ENCODE measurements at places on chromosomes 3 and 15.

- DNase-seq: no peak
Observed at GRCh38 chr15:93500155-93500554, 411.1 kb upstream of the RGMA start.

DNA sequence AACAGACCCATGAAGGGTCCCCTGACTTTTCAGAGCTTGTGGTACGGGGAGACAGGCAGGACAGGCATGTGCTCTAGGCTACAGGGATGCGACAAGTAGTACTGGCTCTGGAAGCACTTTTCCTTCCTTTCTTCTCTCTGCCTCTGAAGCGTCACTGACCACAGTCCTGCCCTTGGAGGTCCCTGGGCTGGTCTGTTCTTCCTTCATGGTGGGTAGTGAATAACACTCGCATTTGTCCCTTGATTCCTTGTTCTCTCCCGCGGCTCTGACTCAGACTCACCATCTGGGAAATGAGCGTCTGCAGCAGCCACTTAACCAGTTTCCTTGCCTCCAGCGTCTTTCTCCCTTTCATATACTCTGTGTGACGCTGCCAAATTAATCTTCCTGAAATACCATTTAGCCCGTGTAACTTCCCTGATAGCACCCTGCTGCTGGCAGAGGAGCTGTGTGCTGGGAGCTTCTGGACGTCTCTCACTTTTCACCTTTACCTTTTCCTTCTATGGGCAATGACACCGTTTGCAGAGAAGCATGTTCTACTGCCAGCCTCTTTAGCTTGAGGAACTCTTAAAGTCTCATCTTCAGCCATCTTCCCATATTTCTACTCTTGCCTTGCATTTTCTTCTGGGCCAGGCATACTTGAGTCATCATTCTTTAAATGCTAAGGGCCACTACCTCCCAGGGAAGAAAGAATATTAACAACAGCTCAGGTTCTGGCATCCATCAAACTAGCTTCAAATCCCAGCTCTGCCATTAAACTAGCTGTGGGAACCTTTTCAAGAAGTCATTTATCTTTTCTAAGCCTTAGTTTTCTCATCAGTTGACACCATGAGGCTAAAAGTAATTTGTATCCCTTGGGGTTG is 33.6 kb downstream of the TMEM45A start:
- no peak for DNase-seq

GRCh38 chr3:17398959-17399551 is 343.4 kb downstream of the TBC1D5 start:
- DNase-seq: no peak

DNA sequence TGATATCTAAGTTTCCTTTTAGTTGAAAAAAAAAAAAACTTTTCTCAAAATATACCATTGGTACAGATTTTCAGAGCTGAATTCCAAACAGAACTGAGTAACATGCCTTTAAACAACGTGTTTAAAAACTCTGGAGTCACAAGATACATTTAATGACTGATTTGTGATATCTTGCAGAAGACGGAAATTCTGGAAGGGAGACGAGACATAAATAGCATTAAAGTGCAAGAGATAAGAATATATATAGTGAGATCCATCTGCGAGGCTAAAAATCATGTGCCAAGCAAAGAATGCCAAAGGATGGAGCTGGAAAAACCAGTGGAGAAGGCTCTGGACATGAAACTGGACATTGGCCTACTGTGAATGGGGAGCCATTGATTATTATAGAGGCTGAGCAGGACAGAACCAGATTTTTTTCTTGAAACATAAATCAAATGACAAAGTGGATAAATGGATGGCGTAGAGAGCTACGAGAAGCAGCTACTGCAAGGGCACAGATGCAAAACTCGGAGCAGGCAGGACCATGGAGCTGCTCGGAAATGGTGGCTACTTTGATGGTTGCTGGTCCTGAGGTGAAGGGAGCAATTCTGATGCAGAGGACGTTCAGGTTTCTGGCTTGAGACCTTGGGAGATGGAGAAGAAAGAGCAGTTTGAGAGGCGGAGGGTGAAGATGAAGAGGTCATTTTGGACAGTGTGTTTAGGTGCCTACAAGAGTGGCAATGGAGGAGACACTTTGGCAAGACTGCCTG is 88.8 kb downstream of the CPN2 start:
- no peak for DNase-seq

- DNase-seq: no peak
Observed at GRCh38 chr3:37896827-37897226, 35.1 kb downstream of the CTDSPL start.

GRCh38 chr3:41318520-41318919 is 119.2 kb downstream of the CTNNB1 start:
- no peak for DNase-seq

DNA sequence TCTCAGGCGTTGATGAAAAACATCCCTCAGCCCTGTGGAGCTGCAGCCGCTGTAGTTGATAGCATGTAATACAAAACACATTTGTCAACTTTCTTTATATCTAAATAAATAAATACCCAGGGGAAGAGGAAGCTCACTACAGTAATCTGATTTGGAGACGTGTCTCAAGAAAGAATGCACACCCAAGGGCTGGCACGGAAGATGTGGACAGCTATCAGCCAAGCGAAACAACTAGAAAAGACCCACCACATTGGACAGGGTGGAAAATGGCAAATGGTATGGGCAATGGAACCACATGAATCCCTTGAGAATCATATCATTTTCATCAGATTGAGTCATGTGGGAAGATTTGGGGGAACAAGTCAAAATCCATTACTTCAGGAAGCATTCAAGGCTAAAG is 43.1 kb upstream of the ALDH1A3 start:
- no peak for DNase-seq

DNA sequence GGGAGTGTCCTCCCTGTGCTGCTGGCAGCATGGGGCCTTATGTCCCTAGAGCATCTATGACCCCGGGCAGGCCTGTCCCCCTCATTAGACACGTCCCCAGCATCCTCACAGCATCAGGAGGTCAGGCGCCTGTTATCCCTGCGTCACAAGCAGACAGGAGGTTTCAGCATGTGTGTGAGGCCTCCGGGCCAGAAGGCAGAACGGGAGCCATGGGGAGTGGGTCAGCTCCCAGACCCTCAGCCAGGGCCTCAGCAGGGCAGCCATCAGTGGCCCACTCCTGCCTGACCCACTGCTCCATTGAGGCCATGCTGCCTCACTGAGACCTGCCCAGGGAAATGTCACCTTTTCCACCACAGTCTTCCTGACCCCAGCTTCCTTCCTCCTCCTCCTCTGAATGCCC is 71.6 kb downstream of the DNAJB8 start:
- no peak for DNase-seq
